ENCODE measurements at places on chromosomes 12 and 14.

DNA sequence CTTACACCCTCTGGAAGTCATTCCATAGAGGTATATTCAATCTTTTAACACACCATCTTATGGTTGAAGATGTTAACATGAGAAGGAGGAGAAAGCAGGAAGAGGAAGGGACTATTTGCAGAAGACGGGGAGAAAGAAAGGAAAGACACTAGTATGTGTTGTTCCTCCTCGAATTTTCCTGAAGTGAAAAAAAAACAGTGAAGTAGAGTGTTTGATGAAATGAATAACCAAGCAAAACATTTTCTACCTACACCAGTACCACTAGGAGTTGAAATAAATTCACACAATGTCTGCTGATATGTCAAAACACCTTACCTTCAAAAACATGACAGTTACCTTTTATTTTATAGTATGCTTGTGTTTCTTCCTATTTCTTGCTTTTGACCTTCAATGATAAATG lies 1.4 kb upstream of the CNOT2 start:
- no peak for DNase-seq

GRCh38 chr12:67286257-67286656 lies 17.1 kb downstream of the CAND1 start:
- no peak for DNase-seq

DNA sequence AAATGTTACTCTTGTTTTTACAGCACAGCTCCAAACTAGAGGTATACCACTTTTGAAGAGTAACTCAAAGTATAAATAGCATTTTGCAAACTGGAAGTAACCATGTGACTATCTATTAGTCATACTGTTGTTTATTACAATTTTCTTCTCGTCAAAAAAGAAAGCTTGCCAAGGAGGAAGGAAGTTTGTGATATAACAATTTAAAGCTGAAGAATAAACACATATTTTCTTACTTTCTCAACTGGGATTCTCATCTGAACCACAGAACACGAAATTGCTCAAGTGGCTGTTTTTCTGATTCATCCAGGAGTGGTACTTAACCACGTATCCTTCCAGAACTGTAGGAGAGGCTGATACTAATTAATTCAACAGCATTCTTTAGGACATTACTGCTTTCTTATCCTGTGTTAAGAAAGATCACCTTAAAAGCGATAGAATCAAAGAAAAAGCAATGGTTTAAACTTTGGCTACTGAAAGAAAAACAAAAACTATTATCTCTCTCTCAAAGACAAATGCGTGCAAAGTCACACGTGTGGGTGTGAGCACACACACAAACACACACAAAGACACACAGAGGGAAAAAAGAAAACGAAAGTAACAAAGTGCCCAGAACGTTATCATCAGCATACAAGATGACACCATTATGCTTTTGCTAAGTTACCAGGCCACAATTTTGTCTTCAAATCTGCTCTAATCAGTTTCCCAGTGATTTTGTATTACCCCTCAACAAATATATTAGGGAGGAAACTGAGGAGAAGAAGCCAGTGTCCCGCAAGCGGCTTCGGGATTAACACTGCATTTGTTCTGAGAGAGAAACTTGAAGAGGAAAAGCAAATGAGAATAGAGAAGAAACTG lies at the start of gene CLEC2B:
Gene CLEC2B (minus strand): TSS at position 48 of the 855 bp plus-strand sequence.
- no peak for DNase-seq

DNA sequence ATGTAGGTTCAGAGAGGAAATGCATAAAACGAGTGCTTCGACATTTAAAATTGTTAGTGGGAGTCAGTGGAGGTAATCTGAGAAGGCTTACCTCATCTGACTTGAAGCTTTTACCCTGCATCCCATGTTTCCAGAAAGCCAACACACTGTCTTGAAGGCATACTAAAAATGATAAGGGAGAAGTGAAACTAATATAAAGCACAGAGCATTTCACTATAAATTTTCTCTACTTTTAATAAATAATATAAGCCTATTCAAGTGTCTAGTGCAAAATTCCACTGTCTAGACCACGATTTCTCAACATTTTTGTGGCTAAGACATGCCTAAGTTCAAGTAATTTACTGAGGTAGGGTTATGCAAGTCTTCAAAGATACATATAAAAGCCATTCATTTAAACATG lies 29.1 kb upstream of the CDKL1 start:
- DNase-seq, result no peak

DNA sequence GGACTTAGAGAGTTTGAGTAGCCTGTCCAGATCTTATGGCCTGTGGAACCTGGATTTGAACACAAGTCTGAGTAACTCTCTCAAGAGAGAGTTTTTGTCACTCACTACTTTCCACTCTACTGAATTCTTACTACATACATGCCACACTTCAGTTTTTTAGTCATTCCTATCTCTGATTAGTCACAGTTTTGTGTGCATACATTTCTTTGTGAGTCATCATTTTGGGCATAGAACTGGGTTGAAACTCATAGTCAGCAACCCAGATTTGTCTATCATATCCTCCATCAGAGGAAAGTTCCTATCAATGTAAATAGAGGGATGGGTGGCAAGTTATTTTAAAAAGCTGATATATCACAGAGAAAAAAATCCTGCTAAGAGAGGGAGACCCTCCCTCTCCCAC lies 42.9 kb downstream of the FLRT2 start:
- DNase-seq, result no peak

- no peak for DNase-seq
Measured at GRCh38 chr12:26338586-26339572, 143.5 kb downstream of the SSPN start.

GRCh38 chr12:104846056-104846767 lies 111.9 kb downstream of the SLC41A2 start:
- no peak for DNase-seq

GRCh38 chr12:75257510-75257909 lies 47.9 kb upstream of the KCNC2 start:
- DNase-seq, result no peak

DNA sequence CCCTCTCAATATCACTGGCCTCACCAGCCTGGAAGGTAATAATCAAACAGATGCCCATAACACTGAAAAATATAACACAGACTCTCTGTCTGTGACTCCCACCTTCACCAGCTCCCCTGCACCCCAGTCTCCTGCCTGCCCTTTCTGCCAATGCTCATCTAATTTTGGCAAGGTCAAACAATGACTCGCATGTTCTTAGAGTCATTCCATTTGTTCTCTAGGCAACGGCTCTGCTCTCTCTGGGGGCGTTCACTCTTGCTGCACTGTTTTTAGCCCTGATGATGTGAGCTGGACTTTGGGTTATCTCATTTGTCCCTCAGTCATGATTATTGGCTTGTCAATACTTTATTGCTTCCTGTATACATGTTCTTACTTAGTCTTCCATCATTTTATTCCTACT lies 691.8 kb downstream of the FLRT2 start:
- DNase-seq, result no peak

DNA sequence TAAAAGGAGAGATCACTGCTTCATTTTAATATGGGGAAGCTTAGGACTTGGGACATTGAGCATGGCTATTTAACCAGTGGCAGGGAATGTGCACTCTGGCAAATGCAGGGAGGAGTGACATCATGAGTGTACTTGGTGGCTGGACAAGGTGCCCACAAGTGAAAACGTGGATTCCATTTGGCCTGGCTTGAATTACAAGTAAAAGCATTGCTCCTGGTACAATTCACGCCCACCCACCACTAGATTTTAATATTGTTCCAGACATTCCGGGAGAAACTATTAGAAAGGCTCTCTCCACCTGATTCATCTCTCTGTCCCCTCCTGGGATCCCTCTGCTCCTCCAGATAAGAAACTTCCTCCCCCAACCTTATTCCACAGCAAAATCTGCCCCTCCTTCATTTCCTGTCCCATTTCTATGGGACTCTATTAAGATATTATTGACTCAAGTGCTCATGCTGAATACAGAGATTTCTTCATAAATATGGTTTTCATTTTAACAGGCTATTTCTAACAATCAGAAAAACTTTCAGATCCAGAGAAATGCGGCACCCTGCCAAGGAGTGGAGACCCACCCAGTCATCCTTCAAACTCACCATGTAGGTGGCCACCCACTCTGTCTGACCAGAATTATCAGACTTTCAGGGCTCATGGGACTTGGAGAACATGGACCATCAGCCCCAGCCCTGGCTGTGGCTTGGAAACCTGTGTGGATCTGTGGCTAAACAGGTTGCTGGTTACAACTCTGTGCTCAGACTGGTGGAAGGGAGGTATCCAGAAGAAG lies 43.2 kb downstream of the SSPN start:
- peak; percentile 30 for DNase-seq

GRCh38 chr14:23539248-23540140 lies 12.1 kb downstream of the ZFHX2 start:
- no peak for DNase-seq

GRCh38 chr12:20421421-20421820 lies 53.1 kb downstream of the PDE3A start:
- no peak for DNase-seq

DNA sequence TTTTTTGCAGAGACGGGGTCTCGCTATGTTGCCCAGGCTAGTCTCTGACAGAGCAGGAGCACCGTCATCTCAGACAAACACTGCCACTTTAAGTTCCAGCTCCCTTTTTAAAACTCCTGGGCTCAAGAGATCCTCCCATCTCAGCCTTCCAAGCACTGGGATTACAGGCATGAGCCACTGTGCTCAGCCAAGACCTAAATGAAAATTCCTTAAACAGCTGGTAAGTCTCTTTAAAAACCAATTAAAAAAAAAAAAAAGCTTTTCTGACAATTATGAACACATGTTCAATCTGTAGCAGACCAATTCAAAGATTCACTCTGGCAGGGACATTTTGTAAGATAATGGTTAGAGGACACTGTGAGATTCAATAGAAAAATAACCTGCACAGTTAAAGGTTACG lies 77.8 kb downstream of the HECTD4 start:
- no peak for DNase-seq

GRCh38 chr14:31965071-31965734 lies 111.9 kb upstream of the ARHGAP5 start:
- DNase-seq, result no peak

DNA sequence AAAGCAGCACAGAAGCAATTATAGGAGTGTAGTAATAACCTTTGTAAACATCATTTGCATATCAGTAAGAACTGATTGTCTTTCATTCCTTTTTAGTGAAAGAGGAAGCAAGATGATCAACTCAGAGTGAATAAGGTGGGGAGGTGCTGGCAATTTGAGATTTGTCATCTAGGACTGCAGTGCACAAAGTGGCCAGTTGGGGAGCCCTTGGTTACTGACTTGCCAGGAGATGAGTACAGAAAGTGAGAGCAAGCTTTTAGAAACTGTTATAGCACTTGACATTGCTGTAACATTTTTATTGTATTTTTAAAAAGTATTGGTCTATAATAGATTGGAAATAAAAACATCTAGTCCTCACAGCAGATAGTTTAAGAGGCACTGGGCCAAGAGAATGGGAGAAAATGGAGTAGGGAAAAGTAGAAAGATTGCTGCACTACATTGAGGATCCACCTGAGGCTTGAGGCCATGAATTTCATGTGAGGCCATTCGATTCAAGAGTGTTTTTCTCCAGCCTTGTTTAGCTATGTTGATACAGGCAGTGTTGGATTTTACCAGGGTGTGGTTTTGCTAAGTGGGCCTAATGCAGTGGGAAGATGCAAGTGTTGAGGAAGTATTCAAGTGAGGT lies 98.2 kb downstream of the SNAPC1 start:
- peak; percentile 40 for DNase-seq

- no peak for DNase-seq
Measured at GRCh38 chr12:103431387-103431786, 64.4 kb downstream of the C12orf42 start.

DNA sequence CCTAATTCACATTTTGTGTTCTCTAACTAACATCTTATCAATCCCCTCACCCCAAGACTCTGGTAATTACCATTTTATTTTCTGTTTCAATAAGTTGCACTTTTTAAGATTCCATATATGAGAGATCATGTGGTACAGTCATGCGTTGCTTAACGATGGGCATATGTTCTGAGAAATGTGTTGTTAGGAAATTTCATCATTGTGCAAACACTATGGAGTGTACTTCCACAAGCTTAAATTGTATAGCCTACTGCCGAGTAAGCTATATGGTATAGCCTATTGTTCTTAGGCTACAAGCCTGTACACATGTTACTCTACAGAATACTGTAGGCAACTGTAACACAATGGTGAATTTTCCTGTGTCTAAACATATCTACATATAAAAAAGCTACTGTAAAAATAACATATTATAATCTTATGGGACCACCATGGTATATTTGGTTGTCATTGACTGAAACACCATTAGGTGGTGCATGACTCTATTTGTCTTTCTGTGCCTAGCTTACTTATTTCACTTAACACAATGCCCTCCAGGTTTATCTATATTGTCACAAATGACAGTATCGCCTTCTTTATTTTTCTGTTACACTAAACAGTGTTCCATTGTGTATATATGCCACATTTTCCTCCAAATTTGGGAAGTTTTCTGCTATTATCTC lies 473.4 kb upstream of the LMO3 start:
- no peak for DNase-seq

DNA sequence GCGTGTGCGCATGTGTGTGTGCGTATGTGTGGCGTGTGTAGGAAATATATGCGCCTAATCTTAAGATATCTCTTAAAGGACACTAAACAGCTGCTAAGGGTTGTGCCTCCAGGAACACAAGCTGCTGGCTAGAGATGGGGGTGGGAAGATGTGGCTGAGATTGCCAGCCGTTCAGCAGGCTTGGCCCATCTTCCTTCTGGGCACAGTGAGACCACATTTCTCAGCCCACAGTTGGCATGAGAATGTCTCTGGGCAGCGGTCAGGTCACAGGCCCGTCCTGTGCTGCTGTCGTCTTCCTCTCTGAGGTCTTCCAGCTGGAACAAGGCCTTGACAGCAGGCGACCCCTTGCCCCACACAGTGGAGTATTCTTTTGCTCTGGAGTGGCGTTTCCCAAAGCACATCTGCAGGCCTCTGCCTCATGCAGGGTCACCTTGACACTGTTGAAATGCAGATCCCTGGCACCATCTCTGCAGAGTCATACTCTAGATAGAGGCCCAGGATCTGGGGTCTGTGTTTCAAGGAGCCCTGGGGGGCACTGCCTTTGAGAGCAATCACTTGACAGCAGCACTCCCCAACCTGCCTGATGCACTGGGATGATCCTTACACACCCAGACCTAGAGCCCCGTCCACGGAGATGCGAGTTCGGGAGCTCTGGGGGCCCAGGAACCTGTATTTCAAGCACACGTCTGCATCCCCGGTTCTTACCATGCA lies 335.5 kb upstream of the SFSWAP start:
- no peak for DNase-seq

DNA sequence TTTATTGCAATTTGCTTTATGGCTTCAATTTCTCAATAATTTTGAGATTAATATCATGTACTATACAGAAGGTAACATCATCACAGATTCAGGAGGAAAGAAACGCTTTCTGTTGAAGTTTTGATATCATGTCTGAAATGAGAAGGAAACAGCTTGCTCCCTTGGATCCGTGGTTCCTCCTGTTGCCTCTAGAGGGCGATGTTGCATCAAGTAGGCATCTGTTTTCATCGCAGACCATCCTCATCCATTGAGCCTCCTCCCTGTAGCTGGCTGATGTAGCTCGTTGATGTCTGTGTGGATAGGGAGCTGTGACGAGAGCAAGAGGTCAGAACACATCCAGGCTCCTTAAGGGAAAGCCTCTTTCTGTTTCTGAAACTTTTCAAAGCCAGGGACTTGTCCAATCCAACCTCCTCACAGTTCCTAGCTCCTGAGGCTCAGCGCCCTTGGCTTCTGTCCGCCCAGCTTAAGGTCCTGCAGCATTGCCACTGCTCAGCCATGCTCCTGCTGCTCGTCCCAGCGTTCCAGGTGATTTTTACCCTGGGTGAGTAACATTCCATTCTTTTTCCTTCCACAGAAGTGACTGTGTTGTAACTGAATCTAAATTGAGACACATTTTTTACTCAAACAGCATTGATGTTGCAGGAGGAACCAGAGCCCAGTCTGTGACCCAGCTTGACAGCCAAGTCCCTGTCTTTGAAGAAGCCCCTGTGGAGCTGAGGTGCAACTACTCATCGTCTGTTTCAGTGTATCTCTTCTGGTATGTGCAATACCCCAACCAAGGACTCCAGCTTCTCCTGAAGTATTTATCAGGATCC lies 304.8 kb upstream of the OR4E1 start:
- DNase-seq, result no peak
